ENCODE measurements at places on chromosomes 4 and X.
A peak's percentile ranks its signal among the peaks of the same experiment; 100 is the strongest.

DNA sequence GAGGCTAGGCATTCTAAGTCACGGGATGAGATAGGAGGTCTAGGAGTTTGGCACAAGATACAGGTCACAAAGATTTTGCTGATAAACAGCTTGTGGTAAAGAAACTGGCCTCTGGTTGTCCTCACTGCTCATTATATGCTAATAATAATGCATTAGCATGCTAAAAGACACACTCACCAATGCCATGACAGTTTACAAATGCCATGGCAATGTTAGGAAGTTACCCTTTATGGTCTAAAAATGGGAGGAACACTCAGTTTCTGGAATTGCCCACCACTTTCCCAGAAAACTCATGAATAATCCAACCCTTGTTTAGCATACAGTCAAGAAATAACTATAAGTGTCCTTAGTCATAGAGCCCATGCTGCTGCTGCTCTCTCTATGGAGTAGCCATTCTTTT lies 286.9 kb downstream of the ZNF674 start:
- DNase-seq, result no peak

- no peak for DNase-seq
These were observed 34.1 kb upstream of the SPON2 start for GRCh38 chr4:1206299-1207156.

DNA sequence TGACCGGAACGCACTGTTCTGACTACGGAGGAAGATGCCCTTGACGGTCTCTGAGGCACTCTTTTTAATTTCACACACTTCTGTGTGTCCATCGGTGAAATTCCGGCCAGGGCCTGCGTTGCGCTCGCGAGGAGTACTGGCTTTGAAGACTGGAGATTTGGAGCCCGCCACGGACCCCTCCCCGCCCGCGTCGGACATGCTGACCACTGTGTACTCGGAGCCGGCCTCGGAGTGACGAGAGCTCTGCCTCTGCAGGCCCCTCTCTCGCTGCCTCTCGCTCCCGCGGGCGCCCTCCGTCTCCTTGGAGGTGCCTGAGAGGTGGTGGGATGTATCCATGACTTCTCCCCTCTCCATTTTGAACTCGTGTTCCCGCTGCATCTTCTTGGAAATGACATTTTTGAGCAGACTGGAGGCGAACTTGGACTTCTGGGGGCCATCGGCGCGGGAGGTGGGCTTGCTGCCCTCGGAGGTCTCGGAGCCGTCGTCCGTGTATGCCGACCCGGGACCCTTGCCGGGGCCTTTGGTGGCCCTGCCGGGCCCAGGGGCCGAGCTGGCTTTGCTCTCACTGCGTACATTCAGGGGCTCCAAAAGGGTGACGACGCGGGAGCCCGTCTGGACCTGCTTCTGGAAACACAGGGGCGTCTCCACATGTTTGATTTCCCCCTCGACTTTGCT lies 5.7 kb downstream of the C4orf54 start:
- no peak for DNase-seq

DNA sequence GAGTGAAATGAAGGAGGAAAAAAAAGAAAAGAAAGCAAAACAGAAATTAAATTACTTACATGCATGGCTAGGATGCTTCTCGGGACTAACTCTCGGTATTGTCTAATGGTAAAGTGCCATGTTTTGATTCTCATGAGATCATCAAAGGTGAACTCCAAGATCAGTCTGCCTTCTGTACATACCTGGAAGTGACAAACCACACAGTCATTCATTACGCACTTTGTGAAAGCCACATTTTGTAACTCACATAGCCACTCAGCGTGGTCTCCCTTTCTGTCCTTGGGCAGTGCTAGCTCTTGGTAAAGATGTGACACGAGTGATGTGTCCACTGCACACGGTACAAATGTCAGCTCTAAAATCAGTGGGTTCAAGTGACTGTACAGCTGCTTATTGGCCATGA lies 309.8 kb downstream of the LDB2 start:
- DNase-seq, result no peak

GRCh38 chr4:47837908-47838294 lies at the start of gene CORIN:
Gene CORIN, minus strand, starts transcription at chr4:47838067. Its CDS starts 118 bp downstream, at chr4:47837949.
- no peak for DNase-seq

DNA sequence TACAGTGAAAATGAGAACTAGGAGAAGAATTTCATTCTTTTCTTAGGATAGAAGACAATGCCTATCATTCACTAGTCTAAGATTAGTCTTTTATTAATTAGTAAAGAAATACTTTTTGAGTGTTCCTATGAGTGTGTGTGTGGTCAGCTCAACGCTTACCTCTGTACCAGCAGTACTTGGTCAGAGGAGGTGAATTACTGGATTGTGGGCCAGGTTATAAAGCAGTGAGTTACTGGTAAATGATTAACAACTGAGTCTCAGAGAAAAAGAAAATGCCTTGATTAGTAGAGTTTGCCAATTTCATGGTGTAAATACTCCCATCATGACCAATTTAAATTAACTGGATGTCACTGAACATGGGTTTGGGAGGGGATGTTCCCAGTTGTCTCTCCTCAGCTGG lies 444.6 kb downstream of the STIM2 start:
- no peak for DNase-seq

GRCh38 chr4:111919639-111920038 lies 225.6 kb upstream of the FAM241A start:
- DNase-seq, result no peak

- no peak for DNase-seq
These were observed 24.2 kb downstream of the SMC1A start for GRCh38 chrX:53398216-53398615.

GRCh38 chr4:152590179-152591031 lies 54.5 kb upstream of the FBXW7 start:
- no peak for DNase-seq

DNA sequence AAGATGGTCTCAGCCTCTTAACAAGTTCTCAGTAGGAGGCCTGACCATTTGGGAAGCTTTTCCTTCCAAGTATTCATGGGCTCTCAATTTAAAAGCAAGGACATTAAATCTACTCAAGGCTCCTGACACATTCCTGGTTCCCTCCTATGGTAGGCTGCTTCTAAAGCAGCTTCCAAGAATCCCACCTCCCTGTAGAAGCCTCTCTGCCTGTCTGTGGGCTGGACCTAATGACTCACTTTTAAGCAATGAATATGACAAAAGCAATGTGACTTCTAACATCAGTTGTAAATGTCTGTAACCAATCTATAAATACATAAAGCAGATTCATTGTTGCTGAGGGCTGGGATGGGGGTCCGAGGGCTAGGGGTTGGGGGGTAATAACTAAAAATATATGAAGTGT lies 99.5 kb upstream of the FAM9B start:
- no peak for DNase-seq

- no peak for DNase-seq
These were observed 17.9 kb downstream of the ATP8A1 start for GRCh38 chr4:42638993-42639392.

- DNase-seq, result no peak
These were observed 362.5 kb upstream of the TRAM1L1 start for GRCh38 chr4:117447925-117448324.

GRCh38 chrX:110053453-110053852 lies 50.5 kb downstream of the TMEM164 start:
- DNase-seq, result no peak

GRCh38 chr4:70902577-70903290 lies 565 bp downstream of the MOB1B start:
- DNase-seq, result peak; percentile 35

DNA sequence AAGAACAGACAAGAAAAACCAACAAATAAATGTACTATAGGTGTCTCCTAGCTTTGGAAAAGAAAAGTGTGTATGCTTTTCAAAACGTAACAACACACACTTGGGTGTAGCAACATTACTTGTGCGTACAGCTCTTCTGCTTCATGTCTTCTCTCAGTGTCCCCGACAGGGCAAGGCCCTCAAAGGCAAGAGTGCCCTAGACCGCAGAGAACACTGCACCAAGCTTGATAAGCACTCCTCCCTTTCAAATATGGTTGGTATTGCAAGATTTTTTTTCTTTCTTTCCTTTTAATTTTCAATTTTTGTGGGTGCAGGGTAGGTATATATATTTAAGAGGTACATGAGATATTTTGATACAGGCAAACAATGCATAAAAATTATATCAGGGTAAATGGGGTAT lies 106.8 kb downstream of the EIF4E start:
- no peak for DNase-seq

DNA sequence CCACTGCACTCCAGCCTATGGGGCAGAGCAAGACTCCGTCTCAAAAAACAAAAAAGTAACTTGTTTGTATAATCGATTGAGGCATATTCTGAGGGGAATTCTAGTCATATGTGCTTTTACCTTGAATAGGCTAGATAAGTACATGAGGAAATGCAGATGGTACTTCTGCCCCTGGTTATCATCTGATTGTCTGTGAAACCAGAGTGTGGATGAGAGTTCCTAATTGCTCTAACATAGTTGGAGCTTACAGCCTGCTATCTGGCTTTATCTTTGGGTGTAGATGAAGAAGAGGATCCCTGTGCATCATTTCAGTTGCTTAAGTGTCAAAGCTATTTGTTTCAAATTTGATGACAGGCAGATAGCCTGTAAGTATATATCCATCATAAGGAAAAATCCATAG lies 205.1 kb downstream of the RAPGEF2 start:
- no peak for DNase-seq

GRCh38 chr4:48346594-48346993 lies 5.3 kb downstream of the SLAIN2 start:
- no peak for DNase-seq

- DNase-seq, result no peak
These were observed 214.0 kb upstream of the NHS start for GRCh38 chrX:17160975-17161374.

All from dorsolateral prefrontal cortex (tissue), 122 donors.